ENCODE measurements at places on chromosomes 4 and X. TPM values are rescaled to one million over a fixed set of nuclear protein-coding genes. Genes with fewer than 3 reads are reported as not detected.
A peak's percentile ranks its signal among the peaks of the same experiment; 100 is the strongest.

CSAG3 gene
- not detected for total RNA-seq

CT47B1 gene
- total RNA-seq = not detected

DNA sequence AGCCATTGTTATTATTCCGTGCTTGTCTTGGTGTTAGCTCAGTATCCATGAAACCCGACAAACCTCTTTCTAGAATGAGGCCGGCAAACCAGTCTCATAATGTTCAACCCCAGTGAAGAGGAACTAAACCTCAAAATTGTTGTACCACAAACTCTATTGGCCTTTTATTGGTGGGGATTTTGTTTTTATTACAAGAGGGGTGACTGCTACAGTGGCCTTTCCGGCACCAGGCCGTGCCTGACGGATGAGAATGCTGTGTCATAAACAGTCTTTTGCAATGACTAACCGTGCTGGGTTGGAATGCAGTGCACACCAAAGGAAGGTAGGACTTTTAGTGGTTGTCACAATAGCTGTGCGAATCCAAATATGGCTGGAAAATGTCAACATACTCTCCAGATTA is 60.8 kb downstream of the SHROOM2 start:
- no peak overlapping the region for H3K27ac ChIP-seq
- DNase-seq = no peak
- no peaks in the 10 kb centered on the region for H3K27me3 ChIP-seq
- peaks cover 1% of the 10 kb centered on the region for H3K4me1 ChIP-seq

GAGE12E gene
- total RNA-seq = not detected

- H3K27me3 ChIP-seq = no peaks in the 10 kb centered on the region
- DNase-seq = no peak
- H3K4me3 ChIP-seq = no peak overlapping the region
- H3K36me3 ChIP-seq = peaks cover 2% of the 10 kb centered on the region
- H3K4me1 ChIP-seq = no peaks in the 10 kb centered on the region
- no peak overlapping the region for H3K27ac ChIP-seq
Observed at GRCh38 chr4:52606726-52607125, 52.4 kb downstream of the USP46 start.

- no peaks in the 10 kb centered on the region for H3K27me3 ChIP-seq
- H3K27ac ChIP-seq = no peak overlapping the region
- H3K4me3 ChIP-seq = no peak overlapping the region
- no peak for DNase-seq
Observed at GRCh38 chr4:108829966-108830492, 67.2 kb upstream of the ETNPPL start.

- no peak overlapping the region for H3K4me3 ChIP-seq
- no peak for DNase-seq
- H3K27me3 ChIP-seq = no peaks in the 10 kb centered on the region
- H3K4me1 ChIP-seq = no peaks in the 10 kb centered on the region
- no peaks in the 10 kb centered on the region for H3K36me3 ChIP-seq
Observed at GRCh38 chr4:53346920-53347852, 18.7 kb downstream of the SCFD2 start.

POLN gene
- 1.5 TPM for total RNA-seq

PAGE2 gene
- not detected for total RNA-seq

GLUD2 gene
- total RNA-seq = 0.26 TPM

- no peak overlapping the region for H3K27ac ChIP-seq
- H3K27me3 ChIP-seq = no peaks in the 10 kb centered on the region
- no peaks in the 10 kb centered on the region for H3K36me3 ChIP-seq
Observed at GRCh38 chr4:174764105-174764729, 64.8 kb downstream of the GLRA3 start.

DNA sequence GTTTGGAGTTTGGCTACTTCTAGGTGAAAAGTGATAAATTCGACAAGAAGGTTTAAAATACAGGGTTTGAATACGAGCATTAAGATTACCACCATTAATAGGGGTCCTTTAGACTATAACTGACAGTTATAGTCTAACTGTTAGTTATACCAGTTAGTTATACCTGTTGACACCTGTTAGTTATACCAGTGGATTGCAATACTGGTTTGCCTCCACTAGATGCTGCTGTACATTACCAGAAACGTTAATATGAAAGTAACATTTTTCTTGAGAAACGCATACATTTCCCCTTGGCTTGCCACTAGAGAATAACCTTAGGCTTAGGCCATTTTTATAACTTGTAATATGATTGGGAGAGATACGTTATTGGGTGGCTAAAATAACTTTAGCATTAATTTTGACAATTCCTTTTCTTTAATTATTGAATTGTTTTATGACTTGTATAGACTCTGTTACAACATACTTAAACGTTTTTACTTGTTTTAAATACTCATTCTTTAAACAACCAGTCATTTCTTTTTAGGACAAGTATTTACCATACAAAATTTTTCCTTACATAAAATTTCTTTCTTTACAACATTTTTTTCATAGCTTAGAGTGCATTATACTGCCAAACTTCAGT is 911.2 kb downstream of the FSTL5 start:
- no peak for DNase-seq
- H3K4me1 ChIP-seq = no peaks in the 10 kb centered on the region
- no peak overlapping the region for H3K4me3 ChIP-seq
- no peaks in the 10 kb centered on the region for H3K36me3 ChIP-seq
- H3K27ac ChIP-seq = no peak overlapping the region

ANXA3 gene
- total RNA-seq = 27.3 TPM

DNA sequence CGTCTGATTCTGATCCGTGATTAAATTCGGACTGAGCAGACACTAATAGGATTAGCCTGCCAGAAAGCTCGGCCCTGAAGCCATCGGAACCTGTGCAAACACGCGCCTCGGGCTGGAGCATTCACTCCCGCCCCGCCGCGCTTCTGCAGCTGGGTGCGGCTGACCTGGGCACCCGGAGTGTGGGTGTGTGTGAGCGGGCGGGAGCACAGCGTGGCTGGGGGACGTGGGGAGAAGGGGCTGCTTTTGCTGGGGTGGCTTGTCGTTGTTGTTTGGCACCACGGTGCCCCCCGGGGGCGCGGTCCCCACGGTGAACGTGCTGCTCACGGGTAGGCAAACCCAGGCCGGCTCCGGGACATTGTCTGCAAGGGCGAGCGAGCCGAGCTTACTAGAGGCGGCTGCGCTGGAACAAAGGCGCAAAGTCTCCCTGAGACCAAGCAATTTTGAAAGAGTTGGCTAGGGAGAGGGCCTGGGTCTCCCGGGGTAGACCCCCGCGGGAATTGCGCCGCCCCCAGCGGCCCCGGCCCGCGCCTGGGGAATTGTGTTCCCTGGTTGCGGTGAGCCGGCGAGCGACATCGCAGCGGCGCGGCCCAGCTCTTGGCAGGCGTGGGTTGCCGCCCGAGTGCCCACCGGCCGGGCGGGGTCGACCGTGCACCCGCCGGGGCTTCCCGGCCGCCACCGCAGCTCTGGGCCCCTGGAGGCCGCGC is 1.4 kb downstream of the MAMLD1 start:
- peaks cover 68% of the 10 kb centered on the region for H3K27me3 ChIP-seq
- peak overlapping the region; percentile 40 for H3K4me3 ChIP-seq
- peaks cover 2% of the 10 kb centered on the region for H3K4me1 ChIP-seq

ADGRG2 gene
- total RNA-seq = 8.9 TPM

DNA sequence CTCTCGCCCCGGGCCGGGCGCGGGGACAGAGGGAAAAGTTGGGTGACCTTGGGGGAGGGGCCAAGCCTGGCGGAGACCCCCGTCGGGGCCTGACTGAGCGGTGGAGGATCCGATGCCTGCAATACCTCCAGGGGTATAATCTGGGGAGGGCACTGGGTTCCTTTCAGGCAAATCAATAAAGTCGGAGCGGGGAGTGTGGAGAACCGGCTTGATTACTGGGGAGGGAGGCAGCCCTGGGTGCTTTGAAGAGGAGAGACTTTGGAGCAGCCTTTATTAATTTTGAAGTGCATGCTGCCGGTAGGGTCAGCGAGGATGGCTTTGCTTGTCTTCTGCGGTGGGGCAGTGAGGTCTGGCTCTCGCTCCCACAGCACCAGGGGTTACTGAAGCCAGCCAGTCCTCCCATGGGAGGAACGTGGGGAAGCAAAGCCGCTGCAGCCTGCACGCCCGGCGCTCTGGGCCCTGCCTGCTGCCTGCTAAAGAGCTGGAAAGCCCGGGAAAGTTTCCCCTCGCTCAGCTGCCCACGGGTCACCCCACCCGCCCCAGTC is 403 bp upstream of the LGI2 start:
- H3K27ac ChIP-seq = no peak overlapping the region
- H3K36me3 ChIP-seq = no peaks in the 10 kb centered on the region
- no peak for DNase-seq
- peak overlapping the region; percentile 70 for H3K4me3 ChIP-seq

DNA sequence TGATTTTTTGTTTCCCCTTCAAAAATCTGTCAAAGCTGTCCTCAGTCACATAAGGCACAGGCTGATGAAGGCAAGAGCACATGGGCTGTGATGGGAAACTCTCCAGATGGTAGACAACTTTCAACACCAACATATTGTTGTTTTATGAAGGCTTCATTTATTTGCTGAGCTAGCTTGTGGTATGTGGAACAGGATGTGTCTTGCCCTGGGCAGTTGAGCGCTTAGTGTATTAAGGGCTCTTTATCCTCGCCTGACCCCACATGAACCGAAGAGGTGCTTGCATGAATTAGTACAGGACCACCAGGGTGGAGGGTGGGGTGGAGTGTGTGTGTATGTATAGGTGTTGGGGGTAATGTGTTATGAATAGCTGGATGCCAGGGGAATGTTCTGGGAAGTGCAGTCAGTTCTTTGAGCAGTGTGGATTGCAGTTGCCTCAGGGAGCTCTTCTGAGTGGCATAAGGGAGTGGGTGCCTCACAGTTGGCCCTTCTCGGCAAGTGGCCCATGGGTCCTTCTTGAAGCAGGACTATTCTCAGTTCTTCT is 103.1 kb downstream of the PHEX start:
- no peaks in the 10 kb centered on the region for H3K27me3 ChIP-seq
- no peaks in the 10 kb centered on the region for H3K4me1 ChIP-seq
- H3K4me3 ChIP-seq = no peak overlapping the region
- H3K27ac ChIP-seq = no peak overlapping the region
- H3K36me3 ChIP-seq = no peaks in the 10 kb centered on the region

GRCh38 chr4:40682290-40683101 is 52.8 kb upstream of the RBM47 start:
- H3K4me1 ChIP-seq = no peaks in the 10 kb centered on the region
- DNase-seq = no peak
- H3K4me3 ChIP-seq = no peak overlapping the region
- H3K36me3 ChIP-seq = no peaks in the 10 kb centered on the region
- H3K27ac ChIP-seq = no peak overlapping the region
- no peaks in the 10 kb centered on the region for H3K27me3 ChIP-seq

MAGEB2 gene
- not detected for total RNA-seq

DNA sequence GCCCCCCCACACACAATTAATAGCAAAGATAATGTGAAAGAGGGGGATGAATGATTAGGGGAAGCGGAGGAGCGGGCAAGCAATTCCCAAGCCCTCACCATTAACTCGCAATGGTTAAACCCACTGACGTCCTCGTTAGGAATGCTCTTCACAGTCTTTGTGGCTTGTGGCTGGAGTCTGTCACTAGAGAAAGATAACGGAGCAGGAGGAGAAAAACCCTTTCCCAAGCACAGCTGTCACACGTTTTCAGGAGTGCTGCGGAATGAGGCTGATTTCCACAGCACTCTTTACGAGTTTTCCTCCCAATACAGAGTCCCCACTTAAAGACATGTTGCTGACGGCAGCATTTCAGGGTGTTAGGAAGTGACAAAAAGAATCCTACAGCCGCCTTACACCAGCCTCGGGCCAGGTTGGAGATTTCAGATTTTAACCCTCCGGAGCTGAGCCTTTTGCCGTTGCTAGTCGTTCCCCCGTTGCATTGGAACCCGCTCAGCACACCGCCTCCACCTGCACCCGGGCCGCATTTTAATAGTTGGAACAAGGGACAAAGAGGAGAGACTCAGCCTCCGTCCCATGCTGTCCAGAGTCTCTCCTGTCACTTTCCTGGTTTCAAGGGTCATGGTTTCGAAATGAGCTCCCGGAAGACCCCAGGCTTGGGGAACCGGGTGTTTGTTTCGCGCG is 92.2 kb downstream of the GEMIN8 start:
- peak overlapping the region; percentile 84 for H3K27ac ChIP-seq
- peak overlapping the region; percentile 44 for H3K4me3 ChIP-seq
- peak; percentile 45 for DNase-seq
- H3K27me3 ChIP-seq = no peaks in the 10 kb centered on the region
- H3K4me1 ChIP-seq = peaks cover 21% of the 10 kb centered on the region
- H3K36me3 ChIP-seq = no peaks in the 10 kb centered on the region

BRS3 gene
- total RNA-seq = not detected

ADRA2C gene
- 13.8 TPM for total RNA-seq

- H3K27me3 ChIP-seq = no peaks in the 10 kb centered on the region
- no peak overlapping the region for H3K4me3 ChIP-seq
- DNase-seq = no peak
- no peak overlapping the region for H3K27ac ChIP-seq
Observed at GRCh38 chr4:105568584-105568983, 16.2 kb downstream of the ARHGEF38 start.

GRCh38 chr4:180391613-180392012 is 1851.6 kb upstream of the TENM3 start:
- H3K27me3 ChIP-seq = no peaks in the 10 kb centered on the region
- no peaks in the 10 kb centered on the region for H3K4me1 ChIP-seq
- H3K36me3 ChIP-seq = no peaks in the 10 kb centered on the region
- DNase-seq = no peak
- H3K27ac ChIP-seq = no peak overlapping the region

DNA sequence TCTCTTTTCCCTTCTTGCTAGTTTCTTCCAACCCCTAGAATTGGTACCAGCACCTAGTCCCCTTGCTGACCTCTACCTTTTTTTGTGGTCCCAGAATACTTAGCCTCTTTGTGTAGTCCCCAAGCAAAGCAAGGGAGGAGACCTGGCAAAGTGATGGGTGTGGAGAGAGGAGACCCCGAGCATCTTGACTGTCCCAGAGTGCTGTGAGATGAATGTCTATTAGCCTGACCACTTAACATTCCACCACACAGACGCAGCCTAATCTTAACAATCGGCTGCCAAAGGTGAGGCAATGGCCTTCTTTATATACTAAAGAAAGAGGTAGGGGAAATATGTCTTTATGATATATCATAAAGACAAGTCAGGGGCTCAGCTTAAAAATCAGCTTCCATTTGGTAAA is 55.9 kb downstream of the TRIM2 start:
- H3K36me3 ChIP-seq = peaks cover 6% of the 10 kb centered on the region
- peak overlapping the region; percentile 21 for H3K27ac ChIP-seq
- peaks cover 25% of the 10 kb centered on the region for H3K4me1 ChIP-seq
- no peak for DNase-seq
- H3K27me3 ChIP-seq = no peaks in the 10 kb centered on the region
- no peak overlapping the region for H3K4me3 ChIP-seq

DNA sequence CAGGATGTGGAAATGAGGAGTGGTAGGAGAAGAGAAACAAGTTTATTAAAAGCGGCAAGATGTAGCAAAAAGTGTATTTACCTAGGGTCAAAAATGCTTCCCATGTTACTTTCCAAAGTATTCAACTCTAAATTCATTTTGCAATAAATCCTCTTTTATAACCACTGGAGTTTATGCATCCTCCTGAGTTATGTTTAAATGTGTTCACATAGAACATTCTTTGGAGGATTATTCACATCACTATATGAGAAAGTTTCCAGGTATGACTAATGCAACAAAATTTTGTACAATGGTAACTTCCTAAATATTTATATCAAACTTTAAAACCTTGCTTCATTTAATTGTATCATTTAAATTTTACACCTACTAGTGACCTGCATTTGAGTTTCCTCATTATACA is 870.6 kb upstream of the SLIT2 start:
- H3K4me3 ChIP-seq = no peak overlapping the region
- H3K36me3 ChIP-seq = no peaks in the 10 kb centered on the region

GRCh38 chr4:26424838-26425237 is 65.4 kb downstream of the CCKAR start:
- H3K36me3 ChIP-seq = peaks cover 32% of the 10 kb centered on the region
- no peak for DNase-seq
- peaks cover 3% of the 10 kb centered on the region for H3K4me1 ChIP-seq
- no peak overlapping the region for H3K4me3 ChIP-seq
- H3K27ac ChIP-seq = no peak overlapping the region

GRCh38 chr4:81257021-81257420 is 42.0 kb upstream of the PRKG2 start:
- no peak overlapping the region for H3K27ac ChIP-seq
- no peak overlapping the region for H3K4me3 ChIP-seq
- no peak for DNase-seq

MAP3K15 gene
- 2.1 TPM for total RNA-seq

TECRL gene
- not detected for total RNA-seq
